NCI-H774 (cell line): ENCODE measurements at places on chromosomes 6 and 20.

DNA sequence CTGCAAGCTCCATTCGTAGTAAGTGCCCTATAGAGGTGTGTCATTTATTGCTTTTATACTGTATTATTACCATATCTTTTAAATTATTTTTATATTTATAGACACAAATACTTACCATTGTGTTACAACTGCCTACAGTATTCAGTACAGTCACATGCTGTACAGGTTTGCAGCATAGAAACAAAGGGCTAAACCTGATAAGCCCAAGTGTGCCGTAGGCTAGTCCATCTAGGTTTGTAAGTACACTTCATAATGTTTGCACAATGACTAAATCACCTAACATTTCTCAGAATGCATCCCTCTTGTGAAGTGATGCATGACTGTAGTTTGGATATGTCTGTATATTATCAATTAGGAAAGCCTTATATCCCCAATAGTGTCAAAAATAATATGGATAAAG lies 122.8 kb downstream of the CLVS2 start:
- DNase-seq = peak; percentile 60

DNA sequence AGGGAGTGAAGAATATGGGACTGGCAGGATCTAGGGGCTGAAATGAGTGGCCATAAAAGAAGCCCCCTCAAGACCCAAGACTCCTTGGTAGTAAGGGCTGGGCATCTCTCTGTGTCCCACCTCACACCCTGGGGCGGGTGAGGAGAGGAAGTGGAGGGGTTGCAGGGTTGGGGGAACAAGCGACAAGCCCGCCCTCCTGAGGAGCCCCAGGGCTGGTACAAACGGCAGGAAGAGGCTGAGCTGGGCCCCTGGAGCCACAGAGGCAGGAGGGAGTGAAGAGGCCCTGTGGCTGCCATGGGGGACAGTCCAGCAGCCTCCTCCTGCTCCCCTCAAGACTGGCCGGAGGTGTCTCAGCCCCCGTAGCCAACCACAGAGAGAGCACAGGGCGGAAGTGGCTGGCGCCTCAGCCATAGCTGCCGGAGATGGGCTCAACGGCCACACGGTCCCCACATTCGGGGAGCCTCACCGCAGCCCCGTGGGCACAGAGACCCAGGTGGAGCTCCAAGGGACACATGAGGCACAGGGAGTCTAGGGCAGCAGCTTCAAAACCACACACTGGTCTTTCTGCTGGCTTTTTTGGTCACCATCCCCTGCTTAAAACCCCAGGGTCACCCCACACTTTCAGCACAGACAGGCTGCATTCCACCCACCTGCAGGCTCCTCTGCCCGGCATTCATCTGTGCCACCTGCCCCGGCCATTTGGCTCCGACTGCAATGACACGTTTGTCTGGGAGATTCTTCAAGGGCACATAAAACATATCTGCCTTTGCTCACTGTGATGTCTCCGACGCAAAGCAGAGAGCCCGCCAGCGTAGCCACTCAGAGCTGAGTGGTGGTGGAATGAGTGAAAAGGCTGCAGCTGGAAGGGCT lies 524 bp downstream of the C20orf203 start:
- peak; percentile 17 for DNase-seq

DNA sequence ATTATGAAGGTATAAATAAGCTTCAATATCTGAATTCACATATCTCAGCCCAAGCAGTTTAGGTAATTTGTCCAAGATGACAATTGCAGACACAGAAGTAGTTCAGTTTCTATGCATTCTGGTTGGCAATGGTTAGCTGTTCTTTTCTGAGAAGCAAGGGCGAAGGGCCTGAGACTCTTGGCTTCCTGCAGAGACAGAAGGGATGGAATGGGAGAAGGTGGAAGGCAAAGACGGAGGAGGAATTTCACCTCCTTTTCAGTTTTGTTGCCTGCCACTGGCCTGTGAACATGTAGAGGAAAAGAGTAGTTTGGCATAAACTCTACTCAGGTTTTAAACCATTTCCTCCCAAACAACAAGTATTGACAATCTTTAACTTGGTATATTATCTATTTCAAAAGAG lies 180.7 kb upstream of the HS3ST5 start:
- no peak for DNase-seq

- DNase-seq = no peak
Observed at GRCh38 chr20:46937157-46937523, 42.5 kb downstream of the EYA2 start.

DNA sequence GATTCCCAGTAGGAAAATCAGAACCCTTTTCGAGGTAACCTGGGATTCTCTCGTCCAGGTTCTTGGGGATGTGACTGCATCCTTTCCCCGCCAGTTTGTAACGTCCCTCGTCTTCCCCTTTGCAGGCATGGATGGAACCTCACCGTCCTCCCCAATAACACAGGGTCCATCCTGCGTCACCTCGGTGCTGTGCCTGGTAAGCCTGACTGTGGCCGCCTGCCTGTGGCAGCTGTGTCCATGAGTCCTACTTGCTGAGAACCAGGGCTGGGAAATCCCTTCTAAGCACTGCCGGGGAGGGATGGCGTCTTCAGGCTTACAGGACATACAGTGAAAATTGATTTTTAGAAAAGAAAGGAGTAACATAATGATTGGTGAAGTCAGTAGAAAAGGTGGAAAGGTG lies 155.6 kb downstream of the DTNBP1 start:
- no peak for DNase-seq

DNA sequence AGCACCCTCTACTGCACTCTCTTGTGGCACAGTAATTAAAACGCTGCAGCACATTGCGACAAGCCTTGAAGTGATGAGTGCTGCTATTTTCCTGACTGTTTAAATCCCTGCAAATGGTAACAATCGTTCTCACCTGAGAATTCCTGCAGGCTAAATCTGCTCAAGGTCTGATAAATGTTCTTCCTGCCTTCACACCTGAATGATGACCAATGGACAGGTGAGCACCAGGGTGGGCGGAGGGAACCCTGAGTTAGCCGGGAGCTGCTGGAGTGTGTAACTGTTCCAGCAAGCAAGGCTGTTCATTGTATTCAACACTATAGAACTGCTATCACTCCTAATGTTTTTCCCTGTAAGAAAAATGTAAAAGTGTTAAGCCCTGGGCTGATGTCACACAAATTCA lies 4.0 kb downstream of the DACT2 start:
- DNase-seq = no peak

- no peak for DNase-seq
Observed at GRCh38 chr6:36133148-36133547, 2.8 kb downstream of the MAPK13 start.

DNA sequence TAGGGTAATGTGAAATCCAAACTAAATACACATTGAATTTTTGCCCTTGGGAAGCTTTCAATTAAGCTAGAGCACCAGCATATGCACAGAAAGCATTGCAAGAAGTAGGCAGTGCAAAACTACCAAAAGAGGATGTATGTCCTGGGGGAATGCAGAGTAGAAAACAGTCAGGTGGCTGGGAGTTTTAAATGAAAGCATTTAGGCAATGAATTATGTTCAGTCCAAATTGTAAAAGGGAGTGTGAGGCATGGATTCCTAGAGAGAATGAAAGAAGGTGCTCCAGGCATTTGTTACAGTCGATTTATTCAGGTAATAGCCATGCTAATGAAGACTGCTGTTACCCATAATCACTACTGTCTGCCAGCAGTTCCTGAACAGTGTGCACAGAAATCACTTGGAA lies 604.1 kb upstream of the POU3F2 start:
- DNase-seq = no peak

- no peak for DNase-seq
Observed at GRCh38 chr6:153085239-153085638, 45.8 kb downstream of the RGS17 start.

DNA sequence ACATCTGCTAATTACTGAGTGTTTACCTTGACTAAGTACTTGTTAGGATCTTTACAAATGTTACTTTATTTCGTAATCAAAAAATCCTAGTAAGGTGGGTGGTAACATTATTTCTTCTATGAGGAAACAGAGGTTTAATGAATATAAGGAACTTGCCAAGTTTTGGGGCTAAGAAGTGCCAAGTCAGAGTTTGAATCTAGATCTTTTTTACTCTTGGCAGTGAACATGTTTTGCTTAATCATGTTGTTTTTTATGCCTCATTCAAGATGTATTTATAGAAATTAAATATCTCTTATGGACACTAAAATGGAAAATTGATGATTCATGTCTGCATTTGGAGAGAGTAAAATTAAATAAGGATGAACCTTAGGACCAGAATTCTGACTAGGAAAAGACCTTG lies 393.7 kb downstream of the UTRN start:
- DNase-seq = no peak

DNA sequence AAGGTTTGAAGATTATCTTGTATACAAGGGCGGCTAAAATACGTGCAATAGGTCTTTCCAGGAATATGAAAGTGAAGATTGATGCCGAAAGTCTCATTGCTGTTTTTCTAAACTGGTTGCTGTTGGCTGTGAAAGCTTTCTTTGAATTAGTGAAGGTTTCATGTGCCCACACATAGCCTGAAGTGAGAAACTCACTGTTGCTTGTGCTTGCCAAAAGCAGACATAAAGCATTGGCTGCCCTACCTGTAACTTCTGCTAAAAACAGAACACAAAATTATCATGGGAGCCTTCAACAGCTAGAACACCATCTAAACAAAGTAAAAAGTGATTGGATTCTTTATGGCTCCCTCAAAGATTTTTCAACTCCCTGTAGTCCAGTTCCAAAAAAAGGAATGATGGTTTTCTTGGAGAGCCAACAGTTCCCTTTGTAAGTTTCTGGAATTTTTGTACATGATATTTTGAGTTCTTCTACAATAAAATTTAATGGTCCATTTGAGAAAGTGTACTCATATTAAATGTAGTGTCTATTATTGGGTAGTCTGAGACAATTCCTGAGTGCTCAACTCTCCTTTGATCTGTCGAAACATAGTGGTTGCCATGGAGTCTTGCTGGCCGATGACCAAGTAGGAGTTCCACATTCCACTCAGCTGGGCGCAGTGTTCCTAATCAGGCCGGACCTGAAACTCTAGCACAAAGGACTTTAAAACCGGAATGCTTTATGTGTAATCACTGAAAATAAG lies 68.5 kb downstream of the PLEKHG1 start:
- peak; percentile 68 for DNase-seq
